ENCODE measurements at places on chromosomes 7 and 10.

- DNase-seq = peak; percentile 21
These were observed 227.8 kb downstream of the CELF2 start for GRCh38 chr10:11245510-11245909.

- DNase-seq = no peak
These were observed 349.7 kb downstream of the MDFIC start for GRCh38 chr7:115271332-115272235.

DNA sequence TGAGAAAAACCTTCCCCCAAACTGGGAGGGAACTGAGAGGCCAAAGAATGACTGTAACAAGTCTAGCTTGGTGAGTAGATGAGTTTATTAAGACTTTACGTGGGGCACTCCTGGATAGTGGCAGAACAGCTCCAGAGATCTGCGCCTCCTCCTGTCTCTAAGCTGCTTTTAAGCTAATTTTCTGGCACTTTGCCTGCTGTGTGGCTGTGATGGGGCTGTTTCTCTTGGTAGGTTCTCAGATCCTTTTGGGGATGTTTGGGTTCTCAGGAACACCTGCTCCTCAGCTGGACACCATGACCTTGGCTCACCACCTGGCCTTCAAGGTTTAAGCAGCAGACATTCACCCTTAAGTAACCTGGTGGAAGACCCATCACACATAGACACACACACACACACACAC, 68.3 kb downstream of the AKR1E2 start:
- DNase-seq = no peak

GRCh38 chr10:118300320-118300719, 41.8 kb downstream of the FAM204A start:
- DNase-seq = no peak

- no peak for DNase-seq
These were observed 244.2 kb downstream of the POU6F2 start for GRCh38 chr7:39221901-39222300.

DNA sequence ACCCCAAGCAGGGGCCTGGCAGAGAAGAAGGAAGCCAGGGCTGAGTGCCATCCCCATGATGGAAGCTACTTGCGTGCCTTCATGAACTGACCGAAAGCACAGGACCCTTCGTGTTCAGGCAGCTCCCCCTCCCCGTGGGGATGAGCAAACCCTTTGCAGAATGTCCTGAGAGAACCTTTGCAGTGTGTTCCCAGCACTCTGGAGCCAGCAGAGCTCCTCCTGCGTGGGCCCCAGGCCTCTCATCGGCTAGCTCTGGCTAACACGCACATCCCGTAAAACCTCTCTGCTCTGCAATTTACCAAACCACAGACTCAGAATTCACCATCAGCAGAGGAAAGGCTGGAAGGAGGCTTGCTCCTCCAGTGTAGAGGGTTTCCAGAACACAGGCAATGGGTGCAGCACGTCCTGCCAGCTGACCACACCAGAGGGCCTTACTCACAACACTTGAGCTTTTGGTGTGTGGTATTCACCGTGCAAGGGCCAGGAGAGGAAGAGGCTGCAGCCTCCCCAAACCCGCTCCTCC, 3.1 kb downstream of the SH3PXD2A start:
- DNase-seq = no peak

- no peak for DNase-seq
These were observed 162.0 kb upstream of the FAM13C start for GRCh38 chr10:59524348-59524747.

DNA sequence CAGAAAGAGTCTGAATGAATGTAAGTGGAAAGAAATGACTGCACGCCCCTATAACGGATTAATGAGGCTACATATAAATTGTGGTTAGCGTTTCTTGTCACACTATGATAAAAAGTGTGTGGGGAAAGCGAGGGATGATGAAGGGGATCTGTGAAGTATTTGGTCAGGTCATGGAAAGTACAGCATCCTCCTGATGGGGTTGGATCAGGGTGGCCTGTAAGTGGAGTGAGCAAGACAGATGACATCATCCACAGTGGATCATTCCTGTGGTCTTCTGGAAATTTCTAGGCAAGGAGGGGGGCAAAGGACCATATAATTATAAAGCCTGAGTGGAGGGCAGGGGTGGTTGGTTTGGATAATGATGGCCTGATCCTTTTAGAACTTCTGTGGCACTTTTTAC, 606.0 kb downstream of the INHBA start:
- DNase-seq = no peak

DNA sequence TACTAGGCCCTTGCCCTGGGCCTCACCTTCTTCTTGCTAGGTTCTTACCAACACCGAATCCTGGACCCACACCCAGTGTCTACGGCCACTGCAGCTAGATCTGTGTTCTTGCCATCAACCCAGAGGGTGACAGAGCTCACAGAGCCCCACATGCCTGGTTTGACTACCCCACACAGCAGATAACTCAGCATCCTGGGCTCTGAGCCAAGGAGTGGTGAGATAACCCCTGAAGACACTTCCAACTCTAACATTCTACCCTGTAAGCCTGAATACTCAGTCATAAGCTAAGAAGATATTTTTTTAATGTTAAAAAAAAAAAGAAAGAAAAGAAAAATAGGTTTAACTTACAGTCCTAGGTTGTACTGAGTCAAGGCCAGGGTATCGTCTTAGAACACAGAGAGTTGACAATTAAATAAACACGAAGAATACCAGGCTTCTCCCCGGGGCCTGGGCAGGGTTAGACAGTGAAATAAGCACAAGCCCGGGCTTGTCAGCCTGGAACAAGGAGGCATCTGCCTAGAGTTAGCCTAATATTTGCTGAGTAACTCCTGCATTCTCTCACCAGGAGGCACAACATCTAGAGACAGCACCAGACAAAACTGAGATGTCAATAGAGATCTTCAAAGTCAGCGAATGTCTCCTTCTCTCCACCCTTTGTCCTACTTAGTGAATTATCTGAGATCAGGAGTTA, 556.5 kb upstream of the LRRN3 start:
- no peak for DNase-seq

DNA sequence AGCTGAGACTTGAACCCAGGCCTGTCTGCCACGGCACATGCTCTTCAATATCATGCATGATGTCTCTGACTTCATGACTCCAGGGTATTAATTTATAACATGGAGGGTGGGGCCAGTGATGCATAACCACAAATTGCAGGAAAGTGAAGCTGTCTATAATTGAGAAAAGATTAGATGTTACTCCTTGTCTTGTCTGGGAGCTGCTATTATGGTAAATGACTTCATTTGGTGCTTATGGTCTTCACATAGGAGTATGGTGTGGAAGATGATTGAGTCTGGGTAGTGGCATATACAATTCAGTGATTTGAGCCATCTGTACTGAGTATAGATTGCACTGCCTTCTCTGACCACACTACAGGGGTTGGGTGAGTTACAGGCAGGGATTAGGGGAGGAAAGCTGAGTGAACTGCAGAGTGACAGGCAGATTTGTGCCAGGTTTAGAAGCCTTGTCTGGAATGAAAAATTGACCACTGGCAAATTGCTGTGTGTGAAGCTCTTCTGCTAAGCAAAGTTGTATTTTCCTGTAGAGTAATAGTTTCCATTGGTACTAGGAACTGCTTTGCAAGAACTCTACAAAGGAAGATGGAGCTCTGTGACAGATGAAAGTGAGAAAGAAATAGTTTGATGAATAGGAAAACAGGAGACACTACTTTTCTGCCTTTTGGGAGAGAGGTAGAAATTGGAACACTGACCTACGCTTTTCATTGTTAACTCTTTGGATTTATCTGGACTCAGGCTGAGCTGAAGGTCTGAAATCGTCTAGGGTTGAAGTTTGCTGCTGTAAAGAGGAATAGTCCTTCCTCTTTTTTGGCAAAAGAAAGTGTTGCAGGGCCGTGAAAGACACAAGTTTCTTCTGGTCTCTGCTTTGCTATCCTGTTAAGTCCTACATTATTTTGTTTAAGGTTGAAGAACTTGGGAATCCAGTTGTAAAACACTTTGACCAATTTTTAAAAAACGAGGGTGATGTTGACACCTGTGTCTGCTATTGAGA, 2.7 kb downstream of the SND1 start:
- DNase-seq = no peak

DNA sequence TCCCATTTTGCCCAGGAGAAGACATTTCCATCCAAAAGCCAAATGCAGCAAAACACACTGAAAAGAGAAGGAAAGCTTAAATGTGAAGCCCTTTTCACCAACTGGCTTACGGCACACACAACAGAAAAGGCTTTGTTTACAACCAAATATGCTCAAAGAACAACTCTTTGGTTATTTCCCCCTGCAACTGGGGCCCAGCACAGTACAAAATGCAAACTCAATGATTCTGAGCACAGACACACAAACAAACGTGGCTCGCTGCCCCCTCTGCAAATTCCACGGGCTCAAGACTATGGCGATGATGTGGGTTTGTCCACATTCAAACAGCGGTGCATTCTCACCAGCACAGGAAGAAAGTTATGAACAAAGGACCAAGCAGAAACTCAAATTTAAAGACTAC, 5.3 kb downstream of the CPXM2 start:
- no peak for DNase-seq

Measured in CD4-positive, alpha-beta T cell treated with Interleukin-6 at 100 ng/mL for 8 hours (primary cell).